ENCODE measurements at places on chromosomes 3 and 15. TPM values are rescaled to one million over a fixed set of nuclear protein-coding genes. Genes with fewer than 3 reads are reported as not detected.

- no peaks in the 10 kb centered on the region for H3K36me3 ChIP-seq
- H3K4me3 ChIP-seq, result no peak overlapping the region
- H3K27ac ChIP-seq, result no peak overlapping the region
- H3K27me3 ChIP-seq, result no peaks in the 10 kb centered on the region
- H3K4me1 ChIP-seq, result no peaks in the 10 kb centered on the region
Observed at GRCh38 chr15:56869573-56869972, 48.9 kb upstream of the TCF12 start.

DNA sequence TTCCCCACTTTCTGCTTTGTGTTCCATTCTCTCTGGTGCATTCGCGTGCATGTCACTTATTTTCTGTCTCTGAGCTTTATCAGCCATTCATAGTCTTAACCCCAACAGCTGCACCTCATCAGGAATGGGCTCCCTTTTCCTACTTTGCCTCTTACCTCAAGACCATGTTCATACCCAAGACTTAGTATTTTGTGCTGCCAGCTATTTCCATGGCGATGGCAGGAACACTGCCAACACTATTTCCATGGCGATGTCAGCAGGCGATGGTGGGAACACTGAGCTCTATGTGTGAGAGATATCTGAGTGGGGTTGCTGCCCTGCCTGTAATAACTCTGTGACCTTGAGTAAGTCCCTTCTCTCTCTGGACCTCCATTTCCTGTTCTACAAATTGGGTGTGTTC is 5.5 kb downstream of the ZNF35 start:
- H3K27me3 ChIP-seq, result no peaks in the 10 kb centered on the region
- H3K4me1 ChIP-seq, result peaks cover 5% of the 10 kb centered on the region
- no peak overlapping the region for H3K27ac ChIP-seq

DNA sequence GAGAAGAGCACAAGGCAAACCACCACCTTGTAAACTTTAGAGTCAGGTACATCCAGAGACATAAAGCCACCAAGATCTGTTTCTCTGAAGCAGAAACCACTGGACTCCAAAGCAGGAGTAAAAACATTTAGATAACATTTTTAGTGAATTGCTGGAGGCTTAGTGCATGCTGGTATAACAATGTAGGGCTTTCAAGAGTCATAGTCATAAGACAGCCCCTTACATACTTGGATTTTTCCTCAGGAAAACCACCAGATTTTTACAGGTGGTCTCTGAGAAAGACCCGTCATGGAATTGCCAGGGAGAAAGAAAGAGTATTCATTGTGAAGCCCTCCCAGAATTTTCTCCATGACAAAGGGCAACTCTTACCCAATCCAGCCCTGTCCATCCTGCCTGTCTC is 434.5 kb upstream of the NAALADL2 start:
- no peak overlapping the region for H3K27ac ChIP-seq
- H3K36me3 ChIP-seq, result no peaks in the 10 kb centered on the region
- no peaks in the 10 kb centered on the region for H3K27me3 ChIP-seq
- H3K4me3 ChIP-seq, result no peak overlapping the region
- H3K4me1 ChIP-seq, result no peaks in the 10 kb centered on the region

The GPR160 gene
- 2.6 TPM for polyA plus RNA-seq

GRCh38 chr3:79597709-79598108 is 170.1 kb downstream of the ROBO1 start:
- no peak overlapping the region for H3K4me3 ChIP-seq
- no peaks in the 10 kb centered on the region for H3K27me3 ChIP-seq
- no peak overlapping the region for H3K27ac ChIP-seq
- DNase-seq, result no peak

GRCh38 chr3:180693656-180694055 is 14.4 kb upstream of the CCDC39 start:
- DNase-seq, result no peak
- H3K4me3 ChIP-seq, result no peak overlapping the region
- H3K27ac ChIP-seq, result no peak overlapping the region
